ENCODE measurements at places on chromosomes 3 and 15. TPM values are rescaled to one million over a fixed set of nuclear protein-coding genes. Genes with fewer than 3 reads are reported as not detected.

Gene SATB1
- total RNA-seq, result 21.5 TPM

Gene KIF15
- 7.4 TPM for total RNA-seq

Gene GABRR3
- total RNA-seq, result not detected

Gene SUCNR1
- not detected for total RNA-seq

Gene SPATA16
- not detected for total RNA-seq

Gene LSAMP
- 1.00 TPM for total RNA-seq

Measured in uterine smooth muscle cell (primary cell).